ENCODE measurements at places on chromosomes 4 and X. TPM values are rescaled to one million over a fixed set of nuclear protein-coding genes. Genes with fewer than 3 reads are reported as not detected.

The ANXA5 gene
- polyA plus RNA-seq, result 394 TPM

The PAGE2 gene
- not detected for polyA plus RNA-seq

The TCP11X2 gene
- polyA plus RNA-seq, result not detected

The TMEM255A gene
- polyA plus RNA-seq, result 0.43 TPM

The TECRL gene
- not detected for polyA plus RNA-seq

All from mammary epithelial cell (primary cell).